ENCODE measurements at places on chromosomes 7 and 10. TPM values are rescaled to one million over a fixed set of nuclear protein-coding genes. Genes with fewer than 3 reads are reported as not detected.

DNA sequence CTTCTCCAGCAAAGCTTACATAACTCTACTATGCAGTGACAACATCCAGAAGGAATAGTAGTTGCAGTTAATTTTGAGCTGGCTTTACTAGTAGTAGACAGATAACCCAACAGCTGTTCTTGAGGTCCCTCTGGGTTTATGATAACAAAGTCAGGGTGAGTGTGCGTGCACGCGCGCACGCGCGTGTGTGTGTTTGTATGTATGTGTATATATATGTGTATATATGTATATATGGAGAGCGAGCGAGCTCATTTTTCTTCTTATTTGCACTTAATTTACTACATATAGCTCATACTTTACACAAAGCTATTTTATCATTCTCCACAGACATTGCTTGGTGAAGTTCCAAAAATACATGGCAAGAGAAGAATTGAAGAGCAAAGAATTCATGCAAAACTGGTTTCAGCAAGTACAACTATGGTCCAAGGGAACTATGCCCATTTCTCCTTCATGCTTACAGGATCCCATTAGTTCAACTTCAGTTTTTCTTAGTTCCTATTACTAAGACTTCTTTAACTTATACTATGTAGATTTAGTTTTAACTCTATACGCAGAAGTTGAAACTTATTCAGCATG lies 105.9 kb upstream of the TMEM168 start:
- no peak for DNase-seq

The AGMO gene
- total RNA-seq: not detected

DNA sequence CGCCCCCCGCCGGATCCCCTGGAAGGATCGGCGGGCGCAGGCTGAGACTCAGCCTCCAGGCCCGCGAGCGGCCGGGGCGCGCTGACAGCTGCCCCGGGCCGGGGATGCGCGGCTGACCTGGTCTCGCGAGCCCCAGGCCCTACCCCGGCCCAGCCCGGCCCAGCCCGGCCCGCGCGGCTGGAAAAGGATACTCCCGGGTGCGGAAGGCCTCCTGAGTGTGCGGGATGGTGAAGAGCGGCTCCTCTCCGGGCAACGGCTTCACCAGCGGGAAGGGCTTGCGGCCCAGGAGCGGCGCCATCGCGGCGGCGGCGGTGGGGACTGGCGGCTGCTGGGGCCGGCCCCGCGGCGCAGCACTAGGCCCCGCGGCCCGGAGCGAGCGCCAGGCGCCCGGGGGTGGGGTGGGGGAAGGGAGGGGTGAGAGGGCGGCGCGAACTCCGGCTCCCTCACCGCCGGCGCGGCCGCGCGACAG lies 423 bp downstream of the BAZ1B start:
- DNase-seq: no peak

The PARG gene
- 37.8 TPM for total RNA-seq

DNA sequence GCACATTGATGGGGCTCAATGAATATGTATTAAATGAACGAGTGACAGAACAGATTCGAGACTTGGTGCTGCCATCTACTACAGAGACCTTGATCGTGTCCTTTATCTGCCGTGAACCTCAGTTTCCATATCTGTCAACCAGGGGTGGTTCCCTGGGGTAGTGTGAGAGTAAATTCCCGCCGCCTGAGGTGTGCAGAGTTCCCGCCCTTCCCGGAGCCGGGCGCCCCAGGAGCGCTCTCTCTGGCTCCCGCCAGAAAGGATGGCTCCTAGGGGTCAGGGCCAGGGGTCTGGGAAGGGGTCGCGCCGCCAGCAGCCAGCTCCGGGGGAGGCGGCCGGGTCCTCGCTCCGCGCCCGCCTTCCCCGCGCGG lies 333 bp upstream of the PLCE1 start:
- no peak for DNase-seq

DNA sequence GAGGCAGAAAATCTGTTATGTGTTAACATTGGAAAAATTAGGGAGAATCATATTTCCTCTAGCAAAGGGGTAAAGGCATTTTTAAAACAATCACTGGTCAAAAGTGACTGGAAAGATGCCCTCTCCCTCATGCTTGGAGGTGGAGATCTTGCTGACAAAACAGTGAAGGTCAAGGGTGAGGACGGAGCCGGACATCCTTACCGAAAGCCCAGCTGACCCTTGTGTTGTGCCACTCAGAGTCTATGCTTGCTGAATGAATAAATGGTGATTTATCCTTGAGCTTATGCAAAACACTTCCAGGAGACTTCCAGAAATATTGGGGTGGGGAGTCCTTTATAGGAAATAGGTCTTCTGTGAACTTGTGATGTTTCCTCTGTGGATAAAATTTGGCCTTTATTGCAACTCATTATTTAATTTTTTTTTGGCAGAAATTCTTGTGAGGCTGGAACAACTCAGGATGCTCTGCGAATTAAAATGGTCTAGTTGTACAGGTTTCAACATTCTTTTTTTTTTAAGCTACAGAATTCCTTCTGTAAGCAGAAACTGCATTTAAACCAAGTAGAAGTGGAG lies 28.3 kb upstream of the ELMO1 start:
- DNase-seq: no peak

Measured in fibroblast of lung (primary cell).